ENCODE measurements at places on chromosomes 4 and X.

GRCh38 chrX:14817571-14817970, 55.3 kb downstream of the FANCB start:
- DNase-seq, result no peak

- DNase-seq, result no peak
These were observed 17.3 kb upstream of the NDUFC1 start for GRCh38 chr4:139319571-139319970.

- DNase-seq, result no peak
These were observed 8.7 kb upstream of the TIMP1 start for GRCh38 chrX:47573341-47574075.

DNA sequence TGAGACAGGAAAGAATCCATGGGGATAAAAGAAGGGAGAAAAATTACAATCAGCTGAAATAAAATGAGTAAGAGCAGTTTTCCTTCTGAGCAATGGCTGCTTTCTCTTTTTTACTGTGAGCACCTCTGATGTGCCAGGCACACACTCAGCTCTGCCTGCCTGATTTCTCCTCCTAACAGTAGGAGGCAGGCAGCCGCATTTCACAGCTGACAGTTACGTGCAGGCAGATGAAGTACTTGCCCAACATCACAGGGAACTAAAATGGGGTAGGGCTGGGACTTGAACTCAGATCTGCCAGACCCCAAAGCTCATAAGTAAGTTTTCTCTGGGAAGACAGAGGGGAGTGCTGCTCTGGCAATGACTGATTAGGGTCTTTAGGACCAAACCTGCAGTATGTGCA, 54.6 kb downstream of the C4orf50 start:
- DNase-seq, result no peak

DNA sequence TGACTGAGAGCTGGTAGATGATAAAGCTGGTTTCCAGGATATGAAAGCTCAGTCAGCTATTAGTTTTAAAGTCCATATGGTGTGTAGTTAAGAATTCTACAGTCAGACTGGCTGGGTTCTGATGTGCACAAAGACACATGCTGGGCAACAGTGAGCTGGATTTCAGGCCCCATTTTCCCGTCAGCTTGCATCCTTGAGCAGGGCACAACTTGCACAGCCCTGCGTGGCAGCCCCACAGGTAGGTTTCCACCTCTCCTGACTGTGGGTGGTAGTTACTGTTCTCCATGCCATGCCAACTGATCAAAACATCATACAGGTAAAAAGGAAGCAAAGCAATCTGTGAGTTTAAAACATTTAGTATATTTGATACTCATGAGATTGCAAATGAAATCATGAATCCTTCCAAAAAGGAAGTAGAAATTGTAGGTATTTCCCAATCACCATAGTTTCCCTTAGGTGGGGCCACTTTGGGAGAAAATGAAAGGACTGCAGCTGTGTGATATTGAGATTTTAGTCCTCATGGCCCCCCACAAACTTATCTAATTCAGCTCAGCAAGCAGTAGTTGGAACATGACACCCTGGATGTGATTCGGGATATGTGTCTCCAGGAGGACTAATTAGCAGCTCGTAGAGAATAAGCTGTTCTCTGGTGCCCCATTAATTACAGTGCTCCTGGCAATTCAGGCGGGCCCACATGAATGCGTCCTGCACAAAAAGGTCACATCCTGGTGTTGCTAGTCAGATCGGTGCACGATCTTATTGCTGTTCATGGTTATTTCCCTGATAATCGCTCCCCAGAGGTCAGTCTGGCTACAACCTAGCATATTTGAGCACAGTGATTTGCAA, 42.4 kb upstream of the NOCT start:
- no peak for DNase-seq

DNA sequence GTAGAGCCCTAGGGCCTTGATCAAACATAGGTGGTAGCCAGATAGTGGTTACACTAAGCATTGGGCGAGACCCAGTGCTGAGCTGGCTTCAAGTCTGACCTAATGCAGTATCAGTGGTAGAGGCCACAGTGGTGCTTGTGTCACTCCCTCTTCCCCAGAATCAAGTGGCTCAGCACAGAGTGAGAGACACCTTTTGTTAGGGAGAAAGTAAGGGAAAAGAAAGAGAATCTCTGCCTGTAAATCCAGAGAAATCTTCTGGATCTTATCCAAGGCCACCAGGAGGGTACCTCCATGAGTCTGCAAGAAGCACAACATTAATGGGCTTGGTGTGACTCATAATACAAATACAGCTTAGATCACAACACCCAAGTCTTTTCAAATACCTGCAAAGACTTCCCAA, 117.7 kb upstream of the SLC6A14 start:
- DNase-seq, result no peak

DNA sequence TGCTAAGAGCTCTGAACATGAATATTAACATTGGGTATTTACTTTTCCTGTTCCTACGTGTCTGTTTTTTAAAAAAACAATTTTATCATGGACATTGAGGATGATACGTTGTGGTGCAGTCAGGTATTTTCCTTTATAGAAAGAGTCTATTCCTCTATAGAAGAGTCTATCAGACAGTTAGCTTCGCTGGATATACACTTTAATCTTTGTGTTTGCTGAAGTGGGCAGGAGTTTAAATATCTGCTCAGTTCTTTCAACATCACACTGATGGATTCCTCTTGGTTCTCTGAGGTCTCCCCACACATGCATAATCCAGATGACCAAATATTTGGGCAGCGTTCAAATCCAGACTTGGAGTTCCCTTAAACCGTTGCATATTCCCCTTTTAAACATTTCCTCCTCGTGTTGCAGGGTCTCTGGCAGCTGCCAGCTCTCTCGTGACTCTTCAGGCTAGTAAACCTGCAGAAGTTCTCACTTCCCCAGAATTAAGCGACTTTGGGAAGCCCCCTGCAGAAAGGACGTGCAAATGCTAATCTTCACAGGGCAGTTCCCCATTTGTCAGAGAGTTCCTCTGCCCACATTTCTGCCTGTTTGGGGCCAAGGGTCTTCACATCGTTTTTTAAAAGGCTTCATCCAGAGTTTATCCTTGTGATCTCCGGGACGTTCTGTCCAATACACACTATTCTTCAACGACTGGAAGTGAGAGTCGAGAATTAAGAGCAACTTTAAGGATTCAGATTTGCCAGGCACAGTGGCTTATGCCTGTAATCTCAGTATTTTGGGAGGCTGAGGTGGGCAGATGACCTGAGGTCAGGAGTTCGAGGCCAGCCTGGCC, 20.5 kb upstream of the DHRSX start:
- DNase-seq, result no peak

DNA sequence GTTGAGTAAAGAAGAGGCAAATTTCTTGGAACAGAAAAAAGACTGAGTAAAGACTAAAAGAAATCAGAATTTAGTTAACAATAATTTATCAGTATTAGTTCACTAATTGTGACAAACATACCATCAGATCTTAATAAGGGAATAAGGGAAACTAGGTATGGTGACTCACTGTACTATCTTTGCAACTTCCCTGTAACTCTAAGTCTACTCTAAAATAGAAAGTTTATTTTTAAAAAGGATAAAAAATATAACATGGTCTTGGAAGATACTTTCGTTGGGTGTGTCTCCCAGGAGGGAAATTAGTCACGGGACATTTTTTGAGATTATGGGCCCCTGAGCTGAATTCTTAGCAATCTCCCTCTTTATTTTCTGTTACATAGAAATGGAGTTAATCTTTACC, 97.3 kb downstream of the EMCN start:
- DNase-seq, result no peak

DNA sequence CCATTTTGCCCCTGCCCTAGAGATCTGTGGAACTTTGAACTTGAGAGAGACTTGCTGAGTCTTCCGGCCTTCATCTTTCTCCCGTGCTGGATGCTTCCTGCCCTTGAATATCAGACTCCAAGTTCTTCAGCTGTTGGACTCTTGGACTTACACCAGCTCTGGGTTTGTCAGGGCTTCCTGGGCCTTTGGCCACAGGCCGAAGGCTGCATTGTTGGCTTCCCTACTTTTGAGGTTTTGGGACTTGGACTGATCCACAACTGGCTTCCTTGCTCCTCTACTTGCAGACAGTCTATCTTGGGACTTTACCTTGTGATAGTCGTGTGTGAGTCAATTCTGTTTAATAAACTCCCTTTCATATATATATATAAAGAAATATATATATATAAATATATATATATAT, 1071.0 kb downstream of the ADGRL3 start:
- DNase-seq, result no peak

DNA sequence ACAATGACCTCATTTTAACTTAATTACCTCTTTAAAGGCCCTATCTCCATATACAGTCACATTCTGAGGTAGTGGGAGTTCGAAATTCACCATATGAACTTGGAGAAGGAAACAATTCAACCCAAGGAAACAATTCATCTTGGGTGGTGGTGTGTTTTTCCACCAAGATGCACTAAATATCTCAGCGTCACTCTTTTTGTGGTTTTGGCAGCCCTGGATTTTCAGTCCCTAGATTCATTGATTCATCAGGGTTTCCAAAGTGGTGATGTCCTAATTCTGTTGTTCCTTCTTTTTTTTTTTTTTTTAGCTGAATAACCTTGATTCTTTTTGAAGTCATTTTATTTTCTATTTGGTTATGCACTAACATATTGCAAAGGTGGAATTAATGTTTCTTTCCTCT, 162.6 kb upstream of the RAPGEF2 start:
- no peak for DNase-seq

- DNase-seq, result no peak
These were observed 723.9 kb downstream of the FAT4 start for GRCh38 chr4:126038502-126039144.

DNA sequence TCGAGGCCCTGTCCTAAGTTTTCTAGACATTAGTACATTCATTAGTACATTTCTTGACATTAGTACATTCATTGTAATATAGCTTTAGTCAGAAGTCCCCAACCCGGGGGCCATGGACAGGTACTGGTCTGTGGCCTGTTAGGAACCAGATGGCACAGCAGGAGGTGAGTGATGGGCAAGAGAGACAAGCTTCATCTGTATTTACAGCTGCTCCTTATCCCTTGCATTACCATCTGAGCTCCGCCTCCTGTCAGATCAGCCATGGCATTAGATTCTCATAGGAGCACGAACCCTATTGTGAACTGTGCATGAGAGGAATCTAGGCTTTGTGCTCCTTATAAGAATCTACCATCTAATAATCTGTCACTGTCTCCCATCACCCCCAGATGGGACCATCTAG, 48.0 kb downstream of the GATB start:
- no peak for DNase-seq

DNA sequence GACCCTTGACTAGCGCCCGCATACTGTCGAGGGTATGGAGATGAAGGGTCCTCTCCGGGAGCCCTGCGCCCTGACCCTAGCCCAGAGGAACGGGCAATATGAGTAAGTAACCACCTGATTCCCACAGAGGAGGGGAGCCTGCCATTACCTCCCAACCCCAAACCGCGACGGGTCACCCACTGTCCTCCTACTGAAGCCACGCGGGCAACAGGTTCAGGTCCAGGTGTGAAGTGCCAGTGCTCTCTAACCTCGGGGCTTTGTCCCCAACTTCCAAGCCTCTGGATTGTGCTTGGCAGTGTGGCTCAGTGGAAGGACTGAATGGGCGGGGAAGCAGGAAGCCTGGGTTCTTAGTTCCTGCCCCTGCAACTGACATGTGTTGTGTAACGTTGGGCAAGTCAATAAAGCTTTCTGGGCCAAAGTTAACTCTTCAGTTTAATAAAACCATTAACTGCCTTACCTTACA, 694 bp downstream of the OCRL start:
- DNase-seq, result no peak

DNA sequence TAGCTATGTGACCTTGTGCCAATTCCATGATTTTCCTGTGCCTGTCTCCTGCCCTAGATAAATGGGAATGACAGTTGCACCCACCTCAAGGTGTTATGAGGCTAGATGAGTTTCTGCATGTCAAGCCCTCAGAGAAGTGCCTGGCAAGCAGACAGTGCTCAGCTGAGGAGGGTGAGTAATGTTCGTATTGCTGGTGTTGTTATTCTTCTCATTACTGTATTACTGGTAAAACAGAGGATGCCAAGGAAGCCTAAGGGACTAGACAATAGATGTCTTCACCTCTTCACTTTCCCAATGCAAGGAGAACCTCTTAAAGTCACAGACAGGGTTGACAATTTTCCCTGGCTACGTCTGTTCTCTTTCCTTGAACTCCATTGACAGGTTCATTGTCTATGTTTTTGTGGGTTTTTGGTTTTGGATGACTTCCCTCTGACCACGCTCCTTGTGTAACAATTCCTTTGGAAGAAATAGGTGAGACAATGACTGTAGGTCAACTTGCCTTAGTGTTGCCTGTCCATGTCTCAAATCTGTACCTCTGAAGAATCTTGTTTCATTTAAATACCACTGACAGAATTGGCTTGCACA, 19.2 kb downstream of the ETDC start:
- DNase-seq, result no peak

DNA sequence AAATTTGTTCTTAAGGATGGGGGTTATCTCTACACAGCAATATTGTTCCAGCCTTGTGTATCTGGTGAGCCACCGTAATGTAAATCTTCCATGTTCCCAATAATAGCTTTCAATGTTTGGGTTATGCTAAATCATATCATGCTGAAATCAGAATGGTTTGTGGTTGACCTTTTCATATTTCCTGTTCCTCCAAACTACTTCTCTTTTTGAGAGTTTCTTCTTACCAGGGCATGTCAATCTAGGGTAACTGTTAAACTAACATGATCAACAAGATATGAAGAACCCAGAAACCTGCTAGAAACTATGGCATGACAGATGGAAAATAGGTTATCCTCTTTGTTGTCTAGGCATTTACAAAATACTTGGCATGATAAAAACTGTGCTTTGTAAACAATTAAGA, 22.0 kb downstream of the TNMD start:
- DNase-seq, result no peak

GRCh38 chrX:2463973-2464676, 36.7 kb downstream of the DHRSX start:
- DNase-seq, result no peak

DNA sequence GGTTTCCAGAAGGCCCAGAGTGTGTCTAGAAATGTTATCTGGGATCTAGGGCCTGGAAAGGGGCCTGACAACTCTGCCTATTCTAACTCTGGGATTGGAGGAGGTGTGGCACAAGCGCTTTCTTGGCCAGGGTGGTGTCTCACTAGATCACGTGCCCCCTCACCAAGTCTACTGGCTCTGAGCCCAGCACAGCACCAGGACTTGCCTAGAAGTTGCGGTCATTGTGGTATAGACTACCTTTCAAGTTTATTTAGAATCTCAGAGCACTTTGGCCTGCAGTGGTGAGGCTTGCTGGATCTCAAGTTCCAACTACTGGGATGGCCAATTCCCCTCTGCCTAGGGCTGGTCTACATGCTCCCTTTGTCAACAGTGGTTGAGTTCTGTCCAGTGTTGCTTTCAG, 223.3 kb upstream of the MAGEB2 start:
- no peak for DNase-seq
